ENCODE measurements at places on chromosomes 2 and 18.
A peak's percentile ranks its signal among the peaks of the same experiment; 100 is the strongest.

- DNase-seq, result peak; percentile 51
These were observed 1.1 kb downstream of the CDK5R2 start for GRCh38 chr2:218960309-218961165.

- no peak for DNase-seq
These were observed 137.6 kb downstream of the COPS8 start for GRCh38 chr2:237223201-237223861.

GRCh38 chr2:168149150-168149974 is 98.0 kb downstream of the STK39 start:
- DNase-seq, result no peak

DNA sequence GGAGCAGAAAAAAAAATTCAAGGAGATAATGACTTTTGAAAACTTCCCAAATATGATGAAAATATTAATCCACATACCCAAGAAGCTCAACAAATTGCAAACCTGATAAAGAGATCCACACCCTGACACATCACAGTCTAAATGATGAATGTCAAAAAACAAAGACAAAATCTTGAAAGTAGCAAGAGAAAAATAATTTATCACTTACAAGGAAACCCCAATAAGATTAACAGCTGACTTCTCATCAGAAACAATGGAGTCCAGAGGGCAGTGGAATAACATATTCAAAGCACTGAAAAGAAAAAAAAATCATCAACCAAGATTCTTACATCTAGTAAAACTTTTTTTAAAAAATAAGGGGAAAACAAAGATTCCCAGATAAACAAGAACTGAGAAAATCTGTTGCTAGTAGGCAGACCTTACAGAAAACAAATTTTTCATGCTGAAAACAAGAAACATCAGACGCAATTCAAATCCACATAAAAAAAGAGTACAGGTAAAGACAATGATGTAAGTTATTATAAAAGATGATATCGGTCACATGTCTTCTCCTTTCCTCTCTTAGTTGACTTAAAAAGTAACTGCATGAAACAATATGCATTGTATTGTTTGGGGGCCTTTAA is 21.3 kb downstream of the SLC66A2 start:
- no peak for DNase-seq

- no peak for DNase-seq
These were observed 223.5 kb downstream of the EIPR1 start for GRCh38 chr2:3154146-3154545.

DNA sequence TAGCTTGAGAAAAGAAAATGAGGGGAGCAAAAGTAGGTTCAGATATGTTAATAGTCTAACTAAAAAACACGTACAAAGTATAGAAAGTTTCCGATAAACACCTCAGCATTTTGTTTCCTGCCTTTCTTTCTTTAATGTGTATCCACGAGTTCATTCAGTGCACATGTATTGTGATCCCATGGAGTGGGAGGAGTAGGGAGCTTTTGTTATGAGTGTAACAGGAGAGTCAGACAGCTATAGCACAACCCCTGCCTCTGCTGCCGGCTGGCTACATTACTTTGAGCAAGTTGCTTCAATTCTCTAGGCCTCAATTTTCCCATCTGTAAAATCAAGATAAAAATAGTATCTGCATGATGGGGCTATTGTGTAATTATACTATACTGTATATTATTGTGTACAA is 249.2 kb upstream of the FIGN start:
- DNase-seq, result no peak

DNA sequence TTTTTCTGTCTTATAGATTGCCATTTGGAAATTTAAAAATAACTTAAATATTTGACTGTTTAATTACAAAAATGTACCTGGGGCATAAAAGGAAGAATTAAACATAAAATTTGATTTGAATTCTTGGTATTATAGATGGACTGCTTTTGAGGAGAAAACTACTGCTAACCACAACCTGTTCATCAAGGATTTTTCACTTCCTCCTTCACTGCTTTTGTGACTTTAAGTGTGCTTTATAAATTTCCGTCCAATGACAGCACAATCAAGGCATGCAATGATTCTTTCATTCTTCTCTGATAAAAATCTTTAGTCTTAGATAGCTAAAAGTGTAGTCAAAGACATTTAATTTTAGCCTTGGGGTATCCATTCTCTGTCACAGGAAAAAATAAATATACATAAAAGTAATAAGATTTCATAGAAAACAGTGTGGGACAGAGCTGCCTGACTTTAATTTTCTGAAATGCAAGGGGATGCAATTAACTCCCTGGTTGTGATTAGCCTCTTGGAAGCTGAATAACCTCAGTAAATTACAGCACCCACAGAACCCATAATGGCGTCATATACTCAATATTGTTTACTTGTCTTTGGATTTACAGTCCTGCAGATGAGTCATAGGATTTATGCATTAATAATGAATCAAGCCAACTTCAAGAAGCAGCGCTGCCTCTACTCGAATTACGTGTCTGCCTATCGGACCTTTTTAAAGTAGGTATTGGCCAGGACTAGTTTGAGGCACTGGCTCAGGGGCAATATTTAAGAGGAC is 587.9 kb downstream of the NRXN1 start:
- DNase-seq, result peak; percentile 54

GRCh38 chr2:134590679-134591078 is 128.1 kb downstream of the TMEM163 start:
- DNase-seq, result no peak

GRCh38 chr18:71362140-71362539 is 1073.3 kb downstream of the SOCS6 start:
- no peak for DNase-seq

DNA sequence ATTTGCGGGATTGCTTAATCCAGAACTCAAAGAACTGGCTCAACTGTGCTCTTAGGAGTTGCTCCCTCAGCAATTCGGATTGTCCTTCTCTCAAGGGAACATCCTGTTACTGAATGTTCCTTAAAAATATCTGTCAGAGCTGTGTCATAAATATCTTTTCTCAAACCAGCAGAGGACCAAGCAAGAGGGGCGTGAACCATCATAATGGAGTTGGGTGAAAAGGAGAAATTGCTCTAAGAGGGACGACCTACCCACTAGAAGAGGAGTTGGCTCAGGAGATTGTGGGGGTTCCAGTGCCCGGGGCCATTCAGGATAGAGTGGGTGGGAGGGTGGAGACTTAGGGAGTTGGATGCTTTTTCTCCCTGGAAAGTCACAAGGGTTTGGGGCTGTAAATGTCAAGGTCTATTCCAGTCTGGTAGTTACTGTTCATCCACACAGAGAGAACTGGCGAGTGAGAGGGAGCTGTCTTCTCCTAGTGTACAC is 59.5 kb downstream of the MERTK start:
- DNase-seq, result no peak

DNA sequence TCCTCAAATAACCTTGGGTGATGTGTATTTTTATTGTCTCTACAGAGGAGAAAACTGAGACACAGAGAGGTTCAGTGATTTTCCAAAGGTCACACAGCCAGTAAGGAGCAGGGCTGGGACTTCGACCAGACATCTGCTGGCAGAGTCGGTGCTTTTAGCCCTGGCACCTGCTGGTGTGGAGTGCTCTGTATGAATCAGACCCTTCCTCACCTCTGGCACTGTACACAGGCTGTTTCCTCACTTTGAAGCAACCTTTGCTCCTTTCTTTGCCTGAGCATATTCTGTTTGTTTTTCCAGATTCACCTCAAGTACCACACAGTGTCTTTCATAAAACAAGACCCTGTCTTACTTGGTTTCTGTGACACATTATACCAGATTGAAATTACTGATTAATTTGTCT is 107.9 kb downstream of the DPP10 start:
- no peak for DNase-seq

- no peak for DNase-seq
These were observed 5.1 kb downstream of the NEUROD1 start for GRCh38 chr2:181675254-181675653.

- no peak for DNase-seq
These were observed 17.7 kb downstream of the PDIA6 start for GRCh38 chr2:10794876-10795275.

DNA sequence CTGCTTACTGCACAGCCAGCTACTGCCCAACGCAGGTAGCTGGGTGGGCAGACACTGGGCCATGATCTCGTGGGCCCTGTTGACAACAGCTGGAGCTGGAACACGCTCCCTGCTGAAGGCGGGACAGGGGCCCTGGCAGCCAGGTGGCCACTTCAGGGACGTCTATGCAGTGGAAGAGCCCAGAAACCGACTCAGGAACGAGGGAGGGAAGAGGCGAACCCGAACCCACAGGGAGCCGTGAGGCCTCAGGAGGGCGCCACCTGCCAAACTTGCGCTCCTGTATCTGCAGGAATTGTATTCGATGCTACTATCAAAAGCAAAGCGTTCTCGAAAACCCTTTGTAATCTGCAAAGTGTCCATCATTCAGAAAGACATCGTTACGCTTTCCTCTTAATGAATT is 198.4 kb downstream of the EIPR1 start:
- no peak for DNase-seq

- DNase-seq, result no peak
These were observed 155.0 kb downstream of the CERS6 start for GRCh38 chr2:168611091-168611490.

GRCh38 chr2:138652378-138652777 is 127.8 kb downstream of the NXPH2 start:
- DNase-seq, result no peak

DNA sequence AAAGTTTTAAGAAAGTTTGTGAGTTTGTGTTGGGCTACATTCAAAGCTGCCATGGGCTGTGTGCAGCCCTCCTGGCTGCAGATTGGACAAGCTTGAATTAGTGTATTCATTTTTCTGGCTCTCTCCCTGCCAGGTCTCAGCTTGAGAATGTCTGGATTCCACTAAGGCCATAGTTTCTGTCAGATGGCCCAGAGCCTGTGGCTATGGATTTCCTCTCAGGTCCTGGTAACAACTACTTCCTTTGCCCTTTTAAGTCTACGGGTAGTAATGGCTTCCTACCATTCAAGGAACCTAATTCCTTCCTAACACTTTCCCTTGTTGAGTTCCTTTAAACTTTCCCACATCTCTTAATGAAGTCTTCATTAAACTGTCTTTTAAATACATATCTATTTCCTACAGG is 24.3 kb upstream of the PSMD14 start:
- no peak for DNase-seq

DNA sequence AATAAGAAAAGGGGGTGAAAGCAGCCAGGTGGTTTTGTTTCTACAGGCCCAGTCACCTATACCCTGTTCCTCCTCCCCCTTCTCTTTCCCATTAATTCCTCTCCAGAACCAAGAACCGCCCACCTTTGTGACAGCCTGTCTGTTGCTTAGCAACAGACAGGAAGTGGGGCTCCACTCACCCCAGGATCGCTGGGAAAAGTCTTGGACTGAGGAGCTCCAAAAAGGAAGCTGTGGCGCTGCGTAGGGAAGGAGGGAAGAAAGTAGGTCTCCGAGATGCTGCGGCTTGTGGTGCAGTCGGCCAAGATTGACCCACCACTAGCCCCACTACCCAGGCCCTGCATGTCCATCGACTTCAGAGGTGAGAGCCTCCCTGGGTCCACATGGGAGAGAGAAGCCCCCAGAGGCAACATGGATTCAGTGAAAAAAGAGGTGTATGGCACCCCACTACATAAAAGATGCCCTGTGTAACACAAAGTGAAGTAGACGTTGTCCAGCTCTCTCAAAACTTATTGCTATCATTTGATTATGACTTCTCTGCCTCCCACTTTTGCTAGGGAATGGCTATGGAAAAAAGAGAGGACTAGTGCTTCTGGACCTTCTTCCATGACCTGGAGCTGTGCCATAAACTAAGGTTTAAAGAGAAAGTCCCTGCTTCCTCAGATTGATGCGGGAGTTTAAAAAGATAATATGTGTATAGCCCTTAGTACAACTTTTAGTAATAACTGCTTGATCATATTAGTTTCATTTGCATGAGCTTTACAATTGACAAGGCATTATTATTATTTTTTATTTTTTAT is at the start of gene FER1L5:
Gene FER1L5 (plus strand): TSS at position 201 of the 797 bp plus-strand sequence. CDS start 73 bp downstream, at position 274.
- DNase-seq, result peak; percentile 48

DNA sequence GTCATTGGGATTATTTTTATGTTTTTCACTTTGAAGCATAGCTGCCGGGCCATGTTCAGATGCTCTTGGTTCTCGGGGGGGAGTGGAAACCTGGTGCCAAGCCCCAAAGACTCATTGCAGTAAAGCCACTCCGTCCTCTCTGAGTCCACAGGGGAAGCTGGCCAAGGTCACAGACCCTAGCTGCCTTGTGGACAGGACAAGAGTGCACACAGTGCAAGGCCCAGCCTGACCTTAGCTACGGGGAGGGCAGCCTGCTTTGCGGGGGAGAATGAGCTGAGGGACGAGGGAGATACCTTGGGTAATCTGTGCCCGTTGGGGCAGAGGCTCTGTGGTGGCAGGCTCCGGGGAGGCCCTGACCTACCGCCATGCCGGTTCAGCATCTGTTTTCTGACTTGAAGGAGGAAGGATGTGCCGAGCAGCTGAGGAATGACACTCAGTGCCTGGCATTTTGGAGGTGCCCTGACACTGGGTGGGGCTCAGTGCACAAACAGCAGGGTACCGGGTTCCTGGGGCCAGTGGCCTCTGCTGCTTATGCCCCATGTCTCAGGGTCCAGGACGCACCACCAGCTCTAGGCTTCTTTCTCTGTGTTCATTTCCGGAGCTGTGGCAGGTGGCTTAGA is 87.2 kb downstream of the STPG4 start:
- DNase-seq, result no peak

DNA sequence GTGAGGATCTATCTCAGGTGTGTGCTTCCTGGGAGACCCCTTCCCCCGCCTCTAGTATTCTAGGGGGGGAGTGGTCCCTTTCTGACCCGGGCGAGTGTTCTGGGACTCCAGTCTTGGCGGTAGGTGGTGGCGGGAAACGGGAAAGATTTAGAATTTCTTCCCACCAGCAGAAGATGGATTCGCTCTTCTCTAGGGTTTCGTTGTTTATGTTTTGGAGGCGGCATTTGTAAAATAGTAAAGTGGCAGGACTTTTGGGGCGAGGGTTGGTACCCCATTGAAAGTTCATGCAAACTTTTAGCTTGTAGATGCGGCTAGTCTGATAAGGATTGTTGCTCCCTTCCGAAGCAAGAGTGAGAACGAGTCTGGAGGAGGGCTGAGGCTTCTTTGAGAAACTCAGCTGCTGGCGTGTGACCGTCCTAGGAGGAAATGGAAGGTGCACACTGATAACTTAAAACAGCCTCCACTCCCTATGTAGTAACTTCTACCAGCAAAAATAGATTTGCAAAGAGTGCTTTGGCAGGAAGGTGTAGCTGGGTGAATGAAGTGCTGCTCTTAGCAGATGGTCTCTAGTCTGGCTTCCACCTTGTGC is 412 bp downstream of the GPD2 start:
- DNase-seq, result no peak

DNA sequence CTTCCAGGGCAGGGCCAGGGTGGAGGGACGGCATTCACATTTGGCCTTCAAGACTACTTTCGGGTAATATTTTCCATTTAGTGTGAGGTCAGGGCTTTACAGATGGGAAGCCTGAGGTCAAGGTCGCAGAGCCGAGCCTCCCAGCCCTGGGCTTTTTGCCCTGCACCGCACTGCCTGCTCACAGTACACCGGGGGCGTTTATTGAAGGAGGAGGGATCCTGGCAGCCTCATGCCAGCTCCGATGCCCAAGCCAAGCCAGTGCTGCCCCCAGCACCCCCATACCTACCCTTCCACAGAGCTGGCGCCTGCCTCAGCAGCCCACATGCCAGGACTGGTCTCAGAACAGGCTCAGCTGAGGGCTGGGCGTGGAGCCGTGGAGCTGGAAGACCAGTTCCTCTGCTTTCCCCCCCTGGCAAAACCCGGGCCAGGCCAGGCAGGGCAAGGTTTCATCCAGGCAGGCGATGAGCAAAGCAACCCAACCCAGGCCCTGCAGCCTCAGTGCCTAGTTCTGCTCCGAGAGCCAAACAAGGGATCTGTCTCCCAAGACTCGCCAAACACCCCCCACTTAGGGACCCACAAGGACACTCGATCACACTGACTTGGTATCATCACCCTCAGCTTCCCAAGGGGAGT is 11.9 kb downstream of the SDC1 start:
- DNase-seq, result no peak

- no peak for DNase-seq
These were observed 318.2 kb downstream of the GALNT13 start for GRCh38 chr2:154189953-154190352.

- no peak for DNase-seq
These were observed 127.0 kb downstream of the ANTXR1 start for GRCh38 chr2:69139778-69140670.
